ENCODE measurements at places on chromosomes 6 and 20. TPM values are rescaled to one million over a fixed set of nuclear protein-coding genes. Genes with fewer than 3 reads are reported as not detected.

GRCh38 chr6:136337606-136338005 is 48.0 kb upstream of the BCLAF1 start:
- H3K36me3 ChIP-seq = no peaks in the 10 kb centered on the region
- H3K4me3 ChIP-seq = no peak overlapping the region
- no peak overlapping the region for H3K27ac ChIP-seq
- no peak for DNase-seq

The FERMT1 gene
- not detected for total RNA-seq

GRCh38 chr6:168232062-168232461 is 87.5 kb downstream of the DACT2 start:
- no peak for DNase-seq
- H3K27ac ChIP-seq = no peak overlapping the region
- H3K27me3 ChIP-seq = no peaks in the 10 kb centered on the region

The MSH5 gene
- total RNA-seq = 154 TPM

DNA sequence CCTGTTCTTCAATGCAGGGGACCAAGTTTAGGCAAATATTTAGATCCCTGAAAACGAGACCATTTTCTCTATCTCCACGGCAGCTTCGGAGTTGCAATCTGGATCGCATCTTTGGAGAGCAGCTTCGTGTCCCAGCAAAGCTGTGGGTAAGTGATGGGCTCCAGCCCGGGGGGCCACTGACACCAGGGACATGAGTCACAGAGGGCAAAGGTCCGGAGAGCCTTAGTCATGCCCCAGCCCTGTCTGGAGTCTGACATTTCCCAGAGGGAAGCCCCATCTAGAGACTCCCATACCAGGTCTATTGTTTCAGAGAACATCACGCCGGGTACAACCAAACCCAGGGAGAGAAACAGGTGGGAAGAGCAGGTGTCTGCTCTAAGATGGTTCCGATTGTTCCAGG is 95.9 kb downstream of the NFATC2 start:
- H3K4me3 ChIP-seq = no peak overlapping the region
- H3K27ac ChIP-seq = peak overlapping the region; percentile 67
- H3K27me3 ChIP-seq = no peaks in the 10 kb centered on the region
- H3K4me1 ChIP-seq = peaks cover 47% of the 10 kb centered on the region
- no peak for DNase-seq
- H3K36me3 ChIP-seq = peaks cover 8% of the 10 kb centered on the region

- DNase-seq = no peak
- H3K27me3 ChIP-seq = peaks cover 14% of the 10 kb centered on the region
- peak overlapping the region; percentile 63 for H3K27ac ChIP-seq
- H3K4me3 ChIP-seq = peak overlapping the region; percentile 9
These were observed 144.6 kb upstream of the TMEM170B start for GRCh38 chr6:11392778-11393507.

DNA sequence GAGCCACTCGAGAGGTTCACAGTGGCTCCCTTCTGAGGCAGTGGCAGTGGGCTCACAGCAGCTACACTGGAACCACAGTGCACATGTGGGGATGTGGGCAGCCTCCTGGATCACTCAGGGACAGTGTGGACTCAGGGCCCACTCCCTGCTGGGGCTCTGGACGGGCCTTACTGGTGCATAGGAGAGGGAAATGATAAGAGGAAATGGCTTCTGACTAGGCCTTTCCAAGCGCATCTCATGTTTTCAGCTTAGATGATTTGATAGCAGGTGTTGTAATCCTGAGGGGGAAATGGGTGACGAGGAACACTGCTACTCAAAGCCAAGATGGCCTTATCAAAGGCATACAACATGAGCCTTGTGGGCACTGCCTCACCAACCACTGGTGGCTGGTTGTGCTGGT is 44.0 kb downstream of the PANK2 start:
- no peak for DNase-seq
- H3K4me3 ChIP-seq = no peak overlapping the region
- H3K36me3 ChIP-seq = no peaks in the 10 kb centered on the region

The RIPPLY2 gene
- total RNA-seq = not detected

The SLC9A8 gene
- total RNA-seq = 27.6 TPM

DNA sequence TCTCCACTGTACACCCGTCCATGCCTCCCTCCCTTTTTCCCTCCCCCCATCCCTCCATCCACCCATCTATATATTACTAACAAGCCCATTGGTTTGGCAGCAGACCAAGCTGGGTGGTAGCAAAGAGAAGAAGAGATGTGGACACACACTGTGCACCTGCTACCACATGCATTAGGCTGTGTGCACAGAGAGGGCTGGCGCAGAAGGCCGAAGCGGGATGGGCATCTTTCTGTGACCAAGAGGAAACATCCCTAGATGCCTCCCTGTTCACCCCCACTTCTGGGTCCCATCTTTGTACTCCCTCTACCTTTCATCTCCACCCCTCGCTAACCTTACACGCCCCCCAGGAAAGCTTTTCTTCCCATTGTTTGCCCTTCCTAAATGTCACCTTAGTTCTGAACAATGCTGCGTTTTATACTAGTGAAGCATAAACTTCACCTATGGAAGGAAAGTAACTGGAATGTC is 64.9 kb upstream of the AFDN start:
- H3K27me3 ChIP-seq = peaks cover 7% of the 10 kb centered on the region
- no peak overlapping the region for H3K27ac ChIP-seq
- DNase-seq = no peak
- no peaks in the 10 kb centered on the region for H3K36me3 ChIP-seq
- no peak overlapping the region for H3K4me3 ChIP-seq
- no peaks in the 10 kb centered on the region for H3K4me1 ChIP-seq

GRCh38 chr6:132053511-132053910 is 102.3 kb upstream of the CCN2 start:
- no peaks in the 10 kb centered on the region for H3K36me3 ChIP-seq
- H3K4me1 ChIP-seq = no peaks in the 10 kb centered on the region
- no peak overlapping the region for H3K27ac ChIP-seq
- no peaks in the 10 kb centered on the region for H3K27me3 ChIP-seq
- H3K4me3 ChIP-seq = no peak overlapping the region

GRCh38 chr6:169798764-169799473 is 47.5 kb downstream of the ERMARD start:
- peaks cover 13% of the 10 kb centered on the region for H3K4me1 ChIP-seq
- H3K4me3 ChIP-seq = no peak overlapping the region
- peaks cover 55% of the 10 kb centered on the region for H3K27me3 ChIP-seq
- no peak overlapping the region for H3K27ac ChIP-seq
- no peaks in the 10 kb centered on the region for H3K36me3 ChIP-seq

- H3K27me3 ChIP-seq = no peaks in the 10 kb centered on the region
- DNase-seq = peak; percentile 58
- no peak overlapping the region for H3K4me3 ChIP-seq
- H3K27ac ChIP-seq = no peak overlapping the region
- peaks cover 4% of the 10 kb centered on the region for H3K4me1 ChIP-seq
These were observed 6.0 kb downstream of the SRC start for GRCh38 chr20:37351689-37352607.

GRCh38 chr20:15158533-15158932 is 821.1 kb upstream of the FLRT3 start:
- no peaks in the 10 kb centered on the region for H3K27me3 ChIP-seq
- H3K36me3 ChIP-seq = no peaks in the 10 kb centered on the region
- no peak overlapping the region for H3K27ac ChIP-seq
- no peak overlapping the region for H3K4me3 ChIP-seq
- DNase-seq = no peak
- H3K4me1 ChIP-seq = peaks cover 3% of the 10 kb centered on the region

GRCh38 chr20:51624157-51624731 is 81.7 kb upstream of the NFATC2 start:
- H3K27ac ChIP-seq = peak overlapping the region; percentile 21
- no peak overlapping the region for H3K4me3 ChIP-seq
- H3K36me3 ChIP-seq = no peaks in the 10 kb centered on the region
- H3K27me3 ChIP-seq = no peaks in the 10 kb centered on the region
- H3K4me1 ChIP-seq = peaks cover 13% of the 10 kb centered on the region

The SLC18B1 gene
- 5.6 TPM for total RNA-seq

GRCh38 chr6:166474721-166475565 is 92.2 kb upstream of the MPC1 start:
- H3K27me3 ChIP-seq = no peaks in the 10 kb centered on the region
- H3K36me3 ChIP-seq = no peaks in the 10 kb centered on the region
- no peaks in the 10 kb centered on the region for H3K4me1 ChIP-seq
- H3K27ac ChIP-seq = no peak overlapping the region
- no peak overlapping the region for H3K4me3 ChIP-seq

GRCh38 chr6:87922196-87922946 is 125.3 kb upstream of the SPACA1 start:
- peaks cover 34% of the 10 kb centered on the region for H3K4me1 ChIP-seq
- peak overlapping the region; percentile 30 for H3K4me3 ChIP-seq
- peaks cover 26% of the 10 kb centered on the region for H3K27me3 ChIP-seq
- DNase-seq = no peak
- no peaks in the 10 kb centered on the region for H3K36me3 ChIP-seq
- no peak overlapping the region for H3K27ac ChIP-seq

DNA sequence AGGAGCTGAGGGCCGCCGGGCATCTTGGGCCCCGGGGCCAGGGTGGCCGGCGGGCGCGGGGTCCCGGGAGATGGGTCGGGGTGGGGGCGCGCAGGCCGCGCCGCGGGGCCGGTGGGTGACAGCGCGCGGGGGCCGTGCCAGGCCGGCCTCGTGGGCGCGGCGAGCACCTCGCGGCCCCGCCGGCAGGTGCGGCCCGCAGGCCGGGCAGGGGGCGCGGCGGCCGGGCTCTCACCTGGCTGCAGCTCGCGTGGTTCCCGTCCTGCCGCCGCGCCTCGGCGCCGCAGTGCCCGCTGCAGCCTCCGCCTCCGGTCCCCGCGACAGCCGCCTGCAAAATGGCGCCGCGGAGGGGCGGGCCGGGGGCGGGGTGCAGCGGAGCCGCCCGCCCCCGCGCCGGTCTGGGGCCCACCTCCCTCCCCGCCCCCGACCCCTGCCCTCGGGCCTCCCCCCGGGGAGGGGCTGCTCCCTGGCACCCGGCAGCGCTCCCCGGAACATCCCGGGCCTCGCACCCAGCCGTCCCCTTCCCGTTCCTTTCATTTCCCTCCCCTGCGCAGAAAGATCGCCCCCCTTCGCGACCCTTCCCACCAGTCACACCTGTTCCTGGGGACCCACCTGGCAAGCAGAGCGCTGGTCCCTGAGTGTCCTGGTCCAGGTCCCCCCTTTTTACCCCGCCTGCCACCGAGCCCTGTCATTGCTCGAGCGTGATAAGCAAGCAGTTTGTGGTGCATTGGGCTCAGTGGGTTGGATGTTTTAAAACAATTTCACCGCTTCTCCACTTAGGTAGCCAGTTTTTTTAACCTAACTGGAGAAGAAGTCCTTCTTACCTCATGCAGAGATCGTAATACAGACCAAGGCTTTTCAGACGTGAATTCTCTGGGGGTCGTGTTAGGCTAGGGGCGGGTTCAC is at the start of gene SLC23A2:
SLC23A2 (minus strand) TSS at position 337 of the 903 bp plus-strand sequence. CDS start 68,948 bp downstream, outside the sequence.
- H3K4me1 ChIP-seq = peaks cover 28% of the 10 kb centered on the region
- H3K4me3 ChIP-seq = peak within 1 kb of the TSS; percentile 97
- H3K27me3 ChIP-seq = no peaks in the 10 kb centered on the region
- H3K36me3 ChIP-seq = no peaks in the 10 kb centered on the region

The ZNF165 gene
- 0.59 TPM for total RNA-seq

- H3K27ac ChIP-seq = no peak overlapping the region
- H3K36me3 ChIP-seq = no peaks in the 10 kb centered on the region
- no peaks in the 10 kb centered on the region for H3K4me1 ChIP-seq
- H3K4me3 ChIP-seq = no peak overlapping the region
- peaks cover 4% of the 10 kb centered on the region for H3K27me3 ChIP-seq
These were observed 114.6 kb downstream of the MCHR2 start for GRCh38 chr6:99879431-99879830.

All from natural killer cell treated with Interleukin-12 subunit alpha and Interleukin-12 subunit beta and Interleukin-15 and Interleukin-18, amount 100 ng/mL, for 72 hours (primary cell).